ENCODE measurements at places on chromosomes 2 and 18.

DNA sequence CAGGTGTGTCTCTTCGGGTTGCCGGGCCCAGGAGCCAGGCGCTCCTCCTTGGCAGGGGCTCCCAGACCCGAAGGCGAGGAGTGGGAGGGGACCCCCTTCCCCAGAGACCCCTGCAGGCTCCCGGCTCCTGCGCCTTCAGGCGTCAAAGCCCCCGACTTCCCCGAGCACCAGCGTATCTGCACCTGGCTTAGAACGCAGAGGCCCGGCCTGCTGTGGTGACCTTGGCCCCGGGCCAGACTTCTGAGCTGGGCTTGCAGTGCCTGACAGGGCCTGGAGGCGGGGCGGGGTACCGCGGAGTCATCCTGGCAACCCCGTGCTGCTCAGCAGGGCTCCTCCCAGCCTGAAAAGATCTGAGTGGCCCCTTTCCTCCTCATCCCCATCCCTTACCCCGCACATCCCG lies 27.0 kb downstream of the SKA1 start:
- DNase-seq, result no peak

- no peak for DNase-seq
Observed at GRCh38 chr2:202339071-202339870, 36.9 kb upstream of the BMPR2 start.

DNA sequence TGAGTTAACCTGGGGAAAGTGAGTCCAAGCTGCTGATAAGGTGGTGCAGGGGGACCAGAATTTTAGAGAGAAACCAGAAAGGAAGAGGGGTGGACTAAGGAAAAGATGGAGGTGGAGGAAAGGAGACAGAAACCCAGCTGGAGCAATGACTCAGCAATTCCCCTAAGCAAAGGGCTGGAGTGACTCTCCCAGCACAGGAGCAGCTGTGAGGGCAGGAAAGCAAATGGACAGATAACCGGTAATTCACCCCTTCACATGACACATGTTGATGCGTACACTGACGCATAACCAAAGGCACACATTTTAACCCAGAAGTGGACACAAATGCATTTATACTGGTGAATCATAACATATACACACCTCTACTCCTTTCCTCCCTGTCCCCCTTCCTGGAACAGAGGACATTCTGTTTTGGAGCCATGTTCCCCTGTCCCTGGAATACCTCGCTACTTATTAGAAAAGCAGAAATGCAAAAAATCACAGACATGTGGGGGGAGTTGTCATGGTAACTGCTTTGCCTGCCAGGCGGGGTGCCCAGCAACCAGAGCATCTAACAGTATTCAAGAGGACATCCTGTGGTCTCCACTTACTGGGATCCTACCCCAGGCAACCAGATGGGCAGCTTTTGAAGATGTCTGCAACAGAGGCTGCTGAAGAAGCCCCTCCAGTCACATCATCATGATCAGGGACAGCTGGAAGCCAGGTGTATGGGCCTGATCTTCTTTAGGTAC lies 4.7 kb downstream of the CDK5R2 start:
- peak; percentile 31 for DNase-seq

- no peak for DNase-seq
Observed at GRCh38 chr2:105883911-105884694, 139.4 kb downstream of the NCK2 start.

DNA sequence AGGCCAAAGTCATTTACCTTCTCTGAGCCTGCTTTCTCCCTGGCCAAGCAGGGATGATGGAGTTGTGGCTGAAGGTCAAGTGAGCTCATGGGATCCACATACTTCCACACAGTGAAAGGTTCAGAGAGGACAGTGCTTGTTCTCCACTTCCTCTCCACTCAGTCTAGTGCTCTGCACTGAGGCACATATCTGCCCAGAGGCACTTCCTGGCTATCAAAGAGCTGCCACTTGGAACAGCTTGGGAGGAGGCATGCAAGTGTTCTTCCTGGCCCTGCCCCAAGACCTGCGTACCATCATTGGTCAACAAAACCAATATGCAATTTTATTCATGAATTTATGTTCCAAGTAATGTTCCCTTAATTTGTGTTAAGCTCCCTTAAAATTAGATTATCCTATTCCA lies 71.9 kb downstream of the RNF152 start:
- no peak for DNase-seq

DNA sequence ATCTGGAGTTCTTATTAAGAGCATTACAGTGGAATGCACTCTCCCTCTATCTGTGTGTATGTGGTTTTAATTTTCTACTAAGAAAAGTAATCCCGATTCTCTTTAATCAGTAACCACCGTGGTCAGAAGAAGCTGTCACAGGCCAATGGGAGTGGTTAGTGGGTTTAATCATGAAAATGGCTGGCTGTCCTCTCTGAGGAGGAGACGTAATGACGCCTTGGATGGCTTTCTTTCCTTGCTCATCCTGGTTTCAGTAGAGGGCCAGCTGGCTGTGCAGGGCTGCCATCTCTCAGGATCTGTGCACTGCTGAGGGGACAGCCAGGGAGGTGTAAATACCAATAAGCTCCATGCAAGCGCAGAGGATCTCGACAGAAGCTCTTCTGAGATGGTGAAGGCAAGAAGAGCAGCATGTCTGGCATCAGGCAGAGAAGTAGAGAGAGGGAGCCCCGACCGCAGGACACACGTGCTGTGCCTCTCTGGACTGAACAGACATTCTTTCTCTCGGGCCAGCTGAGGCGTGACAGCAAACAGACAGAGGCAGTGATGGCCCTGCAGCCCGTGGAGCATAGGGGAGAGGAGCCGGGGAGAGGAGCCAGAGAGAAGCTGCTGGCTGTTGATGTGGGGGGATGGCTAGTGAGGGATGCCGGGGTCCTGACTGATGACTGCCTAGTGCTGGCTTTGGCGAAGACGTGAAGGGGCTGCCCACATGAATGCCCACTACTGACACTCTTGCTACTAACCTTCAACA lies 65.1 kb upstream of the DAPL1 start:
- DNase-seq, result no peak

DNA sequence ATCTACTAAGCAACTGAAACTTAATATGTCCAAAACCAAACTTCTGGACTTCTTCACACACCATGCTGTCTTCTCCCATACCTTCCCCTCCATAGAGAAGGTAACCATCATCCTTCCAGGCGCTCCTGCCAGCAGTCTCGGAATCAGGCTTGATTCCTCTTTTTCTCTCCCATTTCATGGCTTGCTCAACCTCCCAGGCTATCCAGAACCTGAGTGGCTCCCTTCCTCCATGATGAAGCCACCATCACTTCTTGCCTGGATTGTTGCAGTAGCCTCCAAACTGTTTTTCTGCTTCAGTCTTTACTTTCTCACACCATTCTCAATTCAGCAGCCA lies 40.1 kb upstream of the NDUFV2 start:
- no peak for DNase-seq

DNA sequence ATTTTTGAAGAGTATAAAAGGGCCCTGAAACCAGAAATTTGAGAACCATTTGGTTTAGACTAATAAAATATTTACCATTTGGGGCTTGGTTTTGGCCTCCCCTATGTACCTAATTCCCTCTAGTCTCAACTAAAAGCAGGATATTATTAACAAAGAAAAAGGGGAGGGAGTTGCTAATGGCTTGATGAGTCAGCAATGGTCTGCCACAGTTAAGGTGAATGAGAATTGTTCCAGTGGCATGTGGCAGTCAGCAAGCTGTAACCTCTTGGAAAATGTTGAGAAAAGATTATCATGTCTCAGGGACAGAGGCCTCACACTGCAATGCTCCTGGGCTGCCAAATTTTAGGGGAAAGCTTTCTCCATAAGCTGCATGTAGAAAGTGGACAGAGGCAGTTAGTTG lies 20.1 kb upstream of the SLC39A10 start:
- DNase-seq, result no peak

Measured in aorta (tissue), 5 donors.